ENCODE measurements at places on chromosomes 3 and 15.

GRCh38 chr3:120625159-120625586, 29.0 kb downstream of the NDUFB4 start:
- no peak for DNase-seq

- DNase-seq = no peak
Observed at GRCh38 chr3:158794936-158795518, 6.8 kb upstream of the MFSD1 start.

DNA sequence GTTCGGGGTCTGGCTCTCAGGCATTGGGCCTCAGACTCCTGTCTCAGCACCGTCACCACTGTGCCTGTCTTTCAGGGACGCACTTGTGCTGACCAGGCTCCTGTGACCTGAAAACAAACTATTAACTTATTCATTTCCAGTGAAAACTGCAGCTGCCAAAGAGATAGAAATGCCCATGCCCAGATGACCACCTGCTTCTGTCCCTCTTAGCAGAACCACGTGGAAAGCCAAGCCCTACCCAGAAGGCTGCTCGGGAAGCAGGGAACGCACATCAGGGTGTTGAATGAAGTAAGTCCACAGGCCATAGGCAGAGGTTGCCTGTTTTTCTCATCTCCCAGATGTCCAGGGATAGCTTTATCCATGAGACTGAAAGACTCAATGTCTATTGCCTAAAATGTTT, 219.3 kb downstream of the EBLN2 start:
- no peak for DNase-seq

- no peak for DNase-seq
Observed at GRCh38 chr3:111471831-111472230, 70.2 kb upstream of the CD96 start.

DNA sequence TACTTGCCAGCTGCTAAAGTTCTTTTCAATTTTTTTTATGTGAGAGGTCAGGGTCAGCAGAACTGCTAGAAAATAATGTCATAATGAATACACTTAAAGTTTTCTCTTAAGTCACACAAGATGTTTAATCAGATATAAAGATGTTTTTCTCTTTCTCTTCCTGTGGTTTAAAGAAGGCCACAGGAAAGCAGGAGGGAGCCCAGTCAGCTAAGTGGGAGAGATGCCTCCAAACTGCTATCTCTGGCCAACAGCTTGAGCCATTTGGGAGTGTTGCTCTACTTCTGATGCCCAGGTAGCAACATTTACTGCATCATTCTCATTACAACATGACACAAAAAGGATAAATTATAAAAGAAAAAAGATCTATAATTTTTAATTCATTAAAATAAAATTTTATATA, 45.7 kb upstream of the NLGN1 start:
- DNase-seq = no peak

GRCh38 chr15:52783191-52783829, 6.8 kb downstream of the ONECUT1 start:
- DNase-seq = no peak

GRCh38 chr3:135927155-135927554, 38.4 kb upstream of the PPP2R3A start:
- no peak for DNase-seq

GRCh38 chr15:36478561-36478960, 100.9 kb upstream of the CDIN1 start:
- no peak for DNase-seq

- DNase-seq = peak; percentile 55
Observed at GRCh38 chr3:88219138-88219792, 69.5 kb downstream of the C3orf38 start.

GRCh38 chr15:51842852-51843737, 13.6 kb downstream of the TMOD3 start:
- no peak for DNase-seq

GRCh38 chr3:117756563-117756962, 1047.0 kb downstream of the TUSC7 start:
- DNase-seq = no peak

- no peak for DNase-seq
Observed at GRCh38 chr15:75565062-75565970, 13.8 kb downstream of the PTPN9 start.

DNA sequence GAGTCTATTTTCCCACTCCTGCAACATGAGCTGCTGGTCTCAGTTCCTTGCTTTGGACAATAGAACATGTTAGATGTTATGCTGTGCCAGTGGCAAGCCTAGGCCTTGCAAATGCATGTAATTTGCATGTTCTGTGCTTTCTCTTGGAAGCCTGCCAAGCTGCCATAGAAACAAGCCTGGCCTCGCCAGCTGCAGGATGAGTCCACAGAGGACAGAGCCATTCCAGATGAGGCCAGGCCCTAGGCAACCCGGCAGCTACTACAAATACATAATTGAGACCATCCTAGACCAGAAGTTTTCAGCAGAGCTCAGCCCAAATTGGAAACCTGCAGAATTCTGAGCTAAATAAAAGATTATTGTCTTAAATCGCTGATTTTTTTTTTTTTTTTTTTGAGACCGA, 39.6 kb downstream of the TRIM69 start:
- peak; percentile 48 for DNase-seq

DNA sequence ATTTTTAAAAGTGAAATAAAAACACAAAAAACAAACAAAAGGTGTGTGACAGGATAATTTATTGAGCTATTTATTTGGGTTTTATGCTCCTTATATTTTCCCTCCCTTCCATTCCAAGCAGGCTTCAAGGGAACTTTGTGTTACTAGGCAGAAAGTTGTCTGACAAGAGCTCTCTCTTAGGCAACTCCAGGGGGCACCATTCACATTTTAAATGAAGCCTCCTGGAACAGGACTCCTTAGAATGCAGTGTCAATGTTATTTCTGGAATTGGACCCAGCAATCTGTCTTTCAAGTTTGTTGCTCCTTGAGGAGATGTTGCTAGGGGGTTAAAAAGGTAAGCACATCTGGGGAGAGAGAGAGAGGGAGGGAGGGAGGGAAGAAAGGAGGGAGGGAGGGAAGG, 5.4 kb upstream of the RFX7 start:
- DNase-seq = no peak

DNA sequence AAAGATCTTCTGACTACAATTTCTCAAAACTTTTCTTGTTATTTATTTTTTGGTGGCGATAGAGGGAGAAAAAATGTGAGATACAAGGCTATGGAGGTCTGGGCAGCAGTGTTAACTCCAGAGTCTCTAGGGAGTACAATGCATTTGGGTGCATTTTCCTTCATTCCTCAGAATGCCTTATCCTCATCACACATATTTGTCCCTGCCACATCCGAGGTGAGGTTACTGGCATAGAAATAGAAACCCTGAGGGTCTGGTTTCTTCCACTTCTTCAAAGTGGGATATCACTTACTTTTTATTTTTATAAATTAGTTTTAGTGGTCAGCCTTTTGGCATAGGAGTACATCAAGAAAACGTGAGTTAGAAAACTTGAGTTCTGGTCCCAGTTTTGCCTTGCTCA, 150.4 kb downstream of the TIGIT start:
- no peak for DNase-seq

DNA sequence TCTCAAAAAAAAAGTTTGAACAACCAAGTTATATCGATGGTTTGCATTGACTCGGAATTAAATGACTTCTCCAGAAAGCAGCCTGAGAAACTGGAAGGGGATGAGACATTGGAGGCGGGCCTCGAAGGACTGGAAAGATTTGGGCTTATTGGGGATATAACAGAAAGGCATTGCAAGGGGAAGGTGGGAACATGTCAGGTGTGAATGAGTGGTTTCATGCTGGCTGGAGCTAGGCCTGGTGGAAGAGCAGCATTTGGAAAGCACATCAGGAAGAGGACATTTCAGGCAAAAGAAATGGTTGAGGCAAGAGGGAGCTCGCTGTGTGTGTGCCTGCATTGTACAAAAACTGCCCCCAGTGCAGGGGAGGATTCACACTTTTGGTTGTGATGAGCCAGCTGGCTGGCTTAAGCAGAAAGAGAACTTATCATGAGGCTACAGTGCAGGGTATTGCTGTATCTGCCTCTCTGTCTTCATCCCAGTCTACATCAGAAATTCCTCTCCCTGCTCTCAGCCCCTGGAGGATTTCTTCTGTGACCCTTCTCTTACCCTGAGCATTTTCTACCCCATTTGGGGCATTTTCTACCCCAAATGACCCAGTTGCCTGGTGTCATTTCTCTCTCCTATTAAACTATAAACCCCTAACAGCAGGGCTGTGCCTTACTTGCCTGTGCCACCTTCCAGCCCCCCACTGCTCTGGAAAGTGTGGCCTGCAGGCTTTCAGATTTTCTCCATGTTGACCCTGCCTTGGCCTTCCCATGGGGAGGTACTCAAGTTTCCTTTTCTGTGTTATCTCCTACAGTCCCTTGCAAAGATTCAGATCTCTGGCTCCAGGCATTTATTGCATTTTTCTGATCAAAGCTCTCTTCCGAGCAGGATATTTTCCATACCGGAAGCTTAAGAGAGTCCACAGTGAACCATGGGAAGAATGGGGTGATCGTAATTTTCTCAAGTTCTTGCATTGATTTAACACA, 64.4 kb upstream of the FLNB start:
- no peak for DNase-seq

GRCh38 chr3:52182196-52182595, 15.8 kb upstream of the ALAS1 start:
- DNase-seq = no peak

All from right forelimb (tissue), 1 donor.